ENCODE measurements at places on chromosomes 11 and 22. TPM values are rescaled to one million over a fixed set of nuclear protein-coding genes. Genes with fewer than 3 reads are reported as not detected.

The TNNI2 gene
- total RNA-seq, result 4.7 TPM

The TYR gene
- not detected for total RNA-seq

The TRPM5 gene
- total RNA-seq, result 2.8 TPM

The OR8J3 gene
- total RNA-seq, result not detected

The SLC22A24 gene
- not detected for total RNA-seq

The SLC22A12 gene
- not detected for total RNA-seq

The SYT9 gene
- 1.0 TPM for total RNA-seq

The MIAT gene
- total RNA-seq, result 0.61 TPM

The AP5B1 gene
- total RNA-seq, result 12.7 TPM

The TIMM10B gene
- total RNA-seq, result 14.8 TPM

The TPBGL gene
- 0.15 TPM for total RNA-seq

The DRD4 gene
- total RNA-seq, result 0.79 TPM

The ACRV1 gene
- not detected for total RNA-seq

The RFPL1 gene
- total RNA-seq, result not detected

The CDPF1 gene
- 4.0 TPM for total RNA-seq

The DNAJB7 gene
- total RNA-seq, result not detected

The PHOX2A gene
- total RNA-seq, result not detected

The BLID gene
- total RNA-seq, result not detected

The CXCR5 gene
- 0.16 TPM for total RNA-seq

The OR10G6 gene
- not detected for total RNA-seq

The OR10A2 gene
- total RNA-seq, result not detected

The PRR5L gene
- total RNA-seq, result 9.0 TPM

The GLYATL2 gene
- not detected for total RNA-seq

The TIGD3 gene
- not detected for total RNA-seq

The FGF19 gene
- 0.06 TPM for total RNA-seq

The SIDT2 gene
- total RNA-seq, result 153 TPM

The EMSY gene
- 9.8 TPM for total RNA-seq

The MS4A3 gene
- not detected for total RNA-seq

The LMO1 gene
- total RNA-seq, result 0.34 TPM

The CHRDL2 gene
- total RNA-seq, result not detected

The MMP11 gene
- total RNA-seq, result 0.61 TPM

The RPS13 gene
- total RNA-seq, result 709 TPM

The P2RX3 gene
- total RNA-seq, result 0.16 TPM

The SYT8 gene
- 8.8 TPM for total RNA-seq

The MUC6 gene
- total RNA-seq, result 94.3 TPM

The UPK3A gene
- not detected for total RNA-seq

The KBTBD3 gene
- 11.1 TPM for total RNA-seq

The ZP1 gene
- not detected for total RNA-seq

The TECTA gene
- total RNA-seq, result 0.23 TPM

The RIBC2 gene
- total RNA-seq, result not detected

Data from pancreas (tissue), 10 donors.